Left ventricle myocardium superior (tissue), 1 donor: ENCODE measurements at places on chromosomes 13 and 19. TPM values are rescaled to one million over a fixed set of nuclear protein-coding genes. Genes with fewer than 3 reads are reported as not detected.

DNA sequence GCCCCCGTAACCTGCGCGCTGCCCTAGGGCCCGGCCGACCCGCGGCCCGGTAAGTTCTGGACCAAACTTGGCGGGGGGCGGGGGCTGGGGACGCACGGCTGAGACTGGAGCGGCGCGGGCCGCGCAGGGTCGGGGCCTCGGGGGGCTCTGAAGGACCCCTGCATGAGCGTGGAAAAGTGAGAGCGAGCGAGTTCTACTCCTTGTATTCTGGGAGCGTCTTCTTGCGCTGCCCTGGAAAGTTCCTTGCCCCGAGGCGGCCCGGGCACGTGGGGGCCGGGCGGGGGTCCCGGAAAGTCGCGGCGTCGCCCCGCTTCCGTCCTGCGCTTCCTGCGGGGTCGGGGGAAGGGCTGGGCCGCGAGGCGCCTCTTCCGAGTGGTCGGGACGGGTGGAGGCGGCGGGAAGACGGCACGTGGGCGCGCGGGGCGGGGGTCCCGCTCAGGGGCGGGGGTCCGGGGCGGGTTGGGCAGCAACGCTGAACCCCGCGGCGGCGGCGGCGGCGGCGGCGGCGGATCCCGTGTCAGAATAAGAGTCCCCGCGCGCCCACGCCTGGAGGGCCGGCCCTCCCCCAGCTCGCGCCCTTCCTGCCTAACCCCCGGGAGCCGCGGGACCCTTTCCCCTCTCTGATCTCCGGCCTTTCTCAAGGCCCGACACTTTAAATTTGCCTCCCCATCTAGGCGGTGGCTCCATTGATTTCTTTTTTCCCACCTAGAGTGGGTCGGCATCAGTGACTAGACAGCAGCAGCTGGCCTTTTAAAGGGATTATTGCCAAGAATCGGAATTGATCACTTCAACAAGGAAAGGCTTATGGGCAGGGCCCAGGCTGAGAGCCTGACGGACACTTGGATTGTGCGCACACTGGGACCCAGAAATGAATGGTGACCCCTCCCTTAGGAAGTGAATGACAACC is 749 bp downstream of the GATAD2A start:
- peak; percentile 75 for DNase-seq

SYNGR4 gene
- total RNA-seq: not detected

C19orf73 gene
- 1.2 TPM for total RNA-seq

DNA sequence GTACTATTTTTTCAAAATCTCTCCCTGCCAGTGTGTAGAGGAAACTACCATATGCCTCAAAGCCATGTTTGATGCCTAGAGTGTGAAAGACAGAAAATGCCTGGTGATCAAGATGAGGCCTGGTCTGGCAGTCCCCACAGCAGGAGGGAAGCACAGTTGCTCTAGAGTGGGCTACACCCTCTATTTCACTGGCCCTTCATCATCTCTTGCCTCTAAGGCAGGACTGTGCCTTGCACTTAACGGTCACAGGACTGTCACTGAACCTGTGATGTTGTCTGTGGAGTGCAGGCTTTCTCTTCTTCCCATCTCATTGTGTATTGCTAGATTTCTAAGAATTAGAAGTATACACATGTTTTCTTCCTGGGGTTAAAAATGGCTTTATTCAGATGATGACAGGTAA is 16.3 kb downstream of the POLR1D start:
- no peak for DNase-seq

GRCh38 chr19:2302319-2303210 is 5.4 kb downstream of the LINGO3 start:
- DNase-seq: peak; percentile 60
